Colonic mucosa (tissue), 4 donors: ENCODE measurements at places on chromosomes 4 and X. TPM values are rescaled to one million over a fixed set of nuclear protein-coding genes. Genes with fewer than 3 reads are reported as not detected.

- DNase-seq, result no peak
Observed at GRCh38 chrX:12411831-12412230, 273.6 kb downstream of the FRMPD4 start.

GRCh38 chr4:100060765-100061416 lies 110.8 kb upstream of the H2AZ1 start:
- DNase-seq, result no peak

- DNase-seq, result no peak
Observed at GRCh38 chr4:27101126-27101525, 240.5 kb downstream of the STIM2 start.

Gene ENOPH1
- total RNA-seq, result 38.5 TPM

Gene KLHL5
- 2.6 TPM for total RNA-seq

DNA sequence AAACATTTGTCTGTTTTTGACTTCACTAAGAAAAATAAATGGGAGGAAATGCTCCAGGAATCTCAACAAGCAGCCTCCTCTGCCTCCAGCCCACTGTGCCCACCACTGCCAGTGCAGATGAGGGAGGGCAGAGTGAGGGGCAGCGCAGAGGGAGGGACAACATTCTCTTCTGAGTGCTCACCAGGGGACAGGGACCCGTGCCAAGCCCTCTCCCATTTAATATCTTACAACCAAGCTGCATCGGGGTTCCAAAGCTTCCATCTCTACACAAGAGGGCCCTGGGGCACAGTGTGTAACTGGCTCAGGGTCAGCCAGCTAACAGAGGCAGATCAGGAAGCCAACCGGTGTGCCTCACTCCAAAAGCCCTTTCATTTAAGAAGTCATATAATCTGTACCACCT lies 120.4 kb downstream of the NSUN7 start:
- no peak for DNase-seq
